Breast epithelium (tissue), 4 donors: ENCODE measurements at places on chromosomes 12 and 14.

GRCh38 chr12:57724003-57724935 is 14.3 kb downstream of the AGAP2 start:
- peak; percentile 13 for DNase-seq

DNA sequence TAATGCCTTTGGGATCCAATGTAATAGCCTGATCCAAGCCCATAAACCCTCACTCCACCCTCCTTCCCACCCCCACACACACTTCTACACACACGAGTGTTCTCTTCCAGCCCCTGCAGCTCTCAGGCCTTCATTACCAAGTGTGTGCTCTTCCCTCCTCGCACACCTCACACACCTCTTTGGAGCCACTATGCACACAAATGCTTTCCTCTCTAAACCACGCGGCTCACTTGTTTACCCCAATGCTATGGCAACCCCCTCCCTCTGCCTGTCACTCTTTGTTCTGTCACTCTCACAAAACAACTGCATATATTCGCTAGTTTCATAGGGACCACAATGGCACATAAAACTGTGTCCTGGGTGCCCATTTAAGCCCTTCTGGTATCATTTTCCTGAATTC is 35.1 kb downstream of the PPP2R5E start:
- no peak for DNase-seq

- no peak for DNase-seq
Observed at GRCh38 chr14:34498684-34499412, 36.8 kb upstream of the SPTSSA start.

GRCh38 chr12:57241402-57242310 is 9.3 kb downstream of the STAC3 start:
- DNase-seq = no peak
